Right lung (tissue), 10 donors: ENCODE measurements at places on chromosomes 3 and 15. TPM values are rescaled to one million over a fixed set of nuclear protein-coding genes. Genes with fewer than 3 reads are reported as not detected.

MYO5C gene
- polyA plus RNA-seq: 37.8 TPM

DNA sequence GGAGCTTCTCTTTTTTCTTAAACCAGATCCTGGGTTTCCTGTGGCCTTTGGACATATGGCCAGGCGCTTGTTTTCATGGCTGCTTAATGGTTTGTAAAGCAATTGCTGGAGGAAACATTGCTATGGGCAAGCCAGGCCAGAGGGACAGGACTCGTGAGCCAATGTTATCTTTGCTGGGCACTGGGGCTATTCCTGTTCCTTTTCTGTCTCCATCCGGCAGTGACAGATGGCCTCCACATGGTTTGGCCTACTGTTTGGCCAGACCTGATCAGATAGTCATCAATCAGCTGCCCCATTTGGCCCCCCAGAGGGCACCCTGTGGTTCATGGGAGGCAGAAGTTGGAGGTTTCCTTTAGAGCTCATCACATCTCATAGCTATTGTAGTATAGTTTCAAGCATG, 326.1 kb upstream of the ROPN1 start:
- no peak for DNase-seq

DNA sequence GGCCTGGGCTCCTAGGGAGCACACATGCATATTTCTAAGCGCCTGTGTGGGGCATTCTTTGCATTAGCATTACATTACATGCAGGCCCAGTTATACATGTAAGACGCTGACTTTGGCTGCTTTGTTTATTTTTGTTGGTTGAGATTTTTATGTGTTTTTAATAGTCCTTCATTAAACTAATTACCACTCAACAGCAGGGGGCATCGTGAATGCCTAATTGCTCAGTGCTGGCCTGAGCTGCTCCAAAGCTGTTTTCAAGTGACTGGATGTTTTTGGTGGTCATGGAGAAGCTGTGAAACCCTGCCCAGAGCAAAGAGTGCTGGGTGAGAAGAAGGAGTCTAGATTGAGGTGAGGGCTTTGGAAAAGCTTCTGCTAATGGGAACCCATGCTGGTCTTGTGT, 41.5 kb downstream of the GPD1L start:
- no peak for DNase-seq

GRCh38 chr3:48301800-48302166, 31.7 kb downstream of the SPINK8 start:
- DNase-seq: no peak

ISLR gene
- 45.1 TPM for polyA plus RNA-seq

- DNase-seq: peak; percentile 32
Observed at GRCh38 chr3:58627570-58627885, 39.0 kb downstream of the FAM3D start.

- no peak for DNase-seq
Observed at GRCh38 chr3:97010881-97011657, 196.7 kb downstream of the EPHA6 start.
